ENCODE measurements at places on chromosomes 5 and 9. TPM values are rescaled to one million over a fixed set of nuclear protein-coding genes. Genes with fewer than 3 reads are reported as not detected.

GRCh38 chr9:127815512-127816361, 13.1 kb downstream of the FPGS start:
- no peak for DNase-seq

DNA sequence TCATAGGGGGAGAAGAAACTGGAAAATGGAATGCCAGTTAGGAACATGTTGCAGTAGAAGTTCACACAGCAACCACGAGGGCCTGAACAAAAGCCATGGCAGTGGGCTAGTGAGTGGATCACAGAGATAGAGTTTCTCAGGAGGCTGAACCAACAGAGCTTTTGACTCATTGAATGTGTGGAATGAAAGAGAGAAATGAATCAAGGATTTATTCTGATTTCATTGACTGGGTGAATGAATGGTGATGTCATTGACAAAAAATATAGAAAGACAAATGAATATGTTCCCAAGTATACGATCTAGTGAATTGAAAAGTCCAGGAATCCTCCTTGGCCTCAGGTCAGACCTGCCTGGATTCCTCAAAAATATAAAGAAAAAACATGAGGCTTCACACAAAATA, 99.2 kb downstream of the ZNF462 start:
- DNase-seq: no peak

DNA sequence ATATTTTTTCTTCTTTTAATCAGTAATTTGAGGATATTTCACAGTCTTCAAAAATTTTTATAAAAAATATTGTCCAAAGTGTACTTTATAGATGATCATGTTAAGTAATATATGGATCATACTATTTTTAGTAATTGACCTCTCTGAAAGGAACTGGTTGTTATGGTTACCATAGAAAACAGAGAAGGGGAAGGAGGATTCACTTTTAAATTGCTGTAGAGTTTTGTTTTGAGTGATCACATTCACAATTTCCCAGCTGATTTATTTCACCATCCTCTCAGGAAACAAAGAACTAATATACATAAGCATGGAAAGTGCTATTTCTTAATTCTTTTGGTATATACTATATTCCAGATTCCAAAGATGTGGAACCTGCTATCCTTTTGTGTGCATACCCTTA, 56.5 kb upstream of the NREP start:
- no peak for DNase-seq

The RNF130 gene
- total RNA-seq: 27.0 TPM

GRCh38 chr9:113886026-113886369, 9.9 kb downstream of the ZNF618 start:
- no peak for DNase-seq

- no peak for DNase-seq
Observed at GRCh38 chr5:176787676-176788075, 22.7 kb upstream of the UNC5A start.

- no peak for DNase-seq
Observed at GRCh38 chr5:57833489-57833888, 350.9 kb upstream of the ACTBL2 start.

- no peak for DNase-seq
Observed at GRCh38 chr9:26157411-26157810, 479.2 kb upstream of the TUSC1 start.

The GCNT4 gene
- 21.8 TPM for total RNA-seq

The PPP2R2B gene
- under 0.01 TPM for total RNA-seq

DNA sequence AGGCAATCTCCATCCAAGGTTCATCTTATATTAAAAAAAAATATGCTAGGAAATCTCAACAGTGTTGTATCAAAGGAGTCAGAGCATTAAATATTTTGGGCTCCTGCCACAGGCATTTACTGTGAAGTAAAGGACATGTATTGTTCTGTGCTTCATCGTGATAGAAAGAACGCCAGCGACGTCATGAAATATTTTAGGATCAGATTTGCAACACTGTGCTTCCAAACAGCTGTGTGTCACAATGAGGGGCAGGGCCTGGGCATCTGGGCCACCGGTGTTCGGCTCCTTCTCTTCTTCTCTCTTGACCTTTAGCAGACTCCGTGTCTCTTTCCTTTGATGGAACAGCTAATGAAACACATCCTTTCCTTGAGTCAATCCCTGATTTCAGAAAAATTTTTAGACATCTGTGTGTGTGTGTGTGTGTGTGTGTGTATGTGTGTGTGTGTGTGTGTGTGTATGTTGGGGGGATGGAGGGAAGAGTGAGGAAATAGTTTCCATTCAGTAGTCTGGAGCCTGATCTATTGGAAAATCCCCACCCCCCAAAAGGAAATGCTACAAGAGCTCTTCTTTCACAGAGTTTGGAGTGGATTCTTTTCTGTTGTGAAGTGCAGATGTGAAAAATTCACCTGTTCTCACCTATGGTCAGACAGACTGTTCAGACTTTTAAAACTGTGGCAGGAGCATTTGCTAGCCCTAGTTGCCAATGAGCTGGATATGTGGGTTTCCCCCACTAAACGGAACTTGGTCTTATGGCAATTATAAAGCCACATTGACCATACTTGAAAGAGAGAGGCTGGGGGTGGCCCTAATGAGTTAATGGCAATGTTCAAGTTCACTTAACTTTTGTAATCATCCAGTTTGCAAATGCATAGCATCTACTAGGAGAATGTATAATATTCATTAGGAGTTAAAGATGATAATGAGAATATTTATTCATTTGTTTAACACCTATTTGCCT, 18.1 kb upstream of the TNC start:
- peak; percentile 73 for DNase-seq

- DNase-seq: no peak
Observed at GRCh38 chr9:80664327-80665210, 1024.8 kb downstream of the TLE1 start.

The ANP32B gene
- total RNA-seq: 28.3 TPM

GRCh38 chr5:146428658-146429057, 18.5 kb upstream of the TCERG1 start:
- DNase-seq: no peak

DNA sequence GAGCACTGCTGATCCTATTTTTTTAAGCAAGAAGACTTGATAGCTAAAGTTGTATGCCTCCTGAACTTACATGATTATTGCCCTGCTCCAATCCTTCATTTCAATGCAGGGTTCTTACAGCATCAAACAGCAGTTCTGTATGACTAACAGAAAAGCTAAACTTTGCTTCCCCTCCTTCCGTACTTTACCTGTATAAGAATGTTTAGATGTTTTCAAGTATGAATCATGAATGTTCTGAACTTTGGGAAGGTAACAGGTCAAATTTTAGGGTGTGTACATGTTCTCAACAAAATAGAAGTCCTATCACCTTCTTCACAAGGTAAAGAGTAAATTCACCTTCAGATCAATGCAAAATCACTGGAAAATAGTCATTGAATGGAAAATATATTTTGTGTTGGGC, 972.6 kb upstream of the SEMA6A start:
- no peak for DNase-seq

The CCDC192 gene
- not detected for total RNA-seq

DNA sequence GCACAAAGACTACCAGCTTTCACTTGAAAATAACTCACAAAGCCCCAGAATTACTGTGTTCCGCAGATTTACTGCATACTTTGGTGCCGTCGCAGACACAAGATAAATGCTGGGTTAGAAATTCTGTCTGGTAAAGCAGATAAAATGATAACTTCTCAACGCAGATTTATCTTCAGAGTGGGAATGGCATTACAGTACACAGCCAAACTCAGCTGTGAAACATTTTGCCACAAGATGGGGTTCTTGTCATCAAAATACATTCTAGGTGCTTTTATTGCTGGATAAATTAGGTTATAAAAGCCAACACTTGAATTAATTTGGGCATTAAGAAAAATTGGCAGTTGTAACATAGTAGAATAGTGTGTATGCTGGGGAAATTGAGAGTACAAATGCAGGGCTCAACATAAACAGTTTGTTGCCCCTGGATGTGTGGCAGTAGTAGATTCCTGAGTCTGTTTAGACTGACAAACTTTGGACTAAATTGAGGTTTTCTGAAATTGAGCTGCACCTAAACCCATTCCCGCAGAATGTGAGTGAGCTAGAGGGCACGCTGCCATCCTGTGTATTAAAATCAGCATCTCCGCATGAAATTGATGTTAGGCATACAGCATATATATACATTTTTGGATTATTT, 61.1 kb downstream of the LMNB1 start:
- DNase-seq: peak; percentile 42

DNA sequence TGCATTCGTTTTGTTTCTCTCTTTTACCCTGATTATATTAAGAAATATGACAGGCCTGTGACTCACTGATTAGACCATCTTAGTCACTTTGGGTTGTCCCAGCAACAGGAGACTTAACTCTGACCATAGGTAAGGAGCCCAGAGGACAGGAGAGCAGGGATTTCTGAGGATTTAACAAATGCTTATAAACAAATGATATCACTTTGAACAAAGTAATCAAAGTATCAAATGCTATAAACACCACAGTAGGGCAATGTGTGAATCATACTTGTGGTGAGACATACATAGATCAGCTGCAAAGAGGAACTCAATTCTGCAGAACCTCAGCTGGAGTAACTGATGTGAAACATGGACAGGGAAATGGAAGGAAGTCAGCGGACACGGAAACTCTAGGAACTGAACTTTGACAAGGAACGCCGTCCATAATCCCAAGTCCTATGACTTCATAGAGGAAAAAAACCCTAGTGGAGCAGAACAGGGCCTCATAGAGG, 190.6 kb upstream of the MSX2 start:
- DNase-seq: peak; percentile 25

DNA sequence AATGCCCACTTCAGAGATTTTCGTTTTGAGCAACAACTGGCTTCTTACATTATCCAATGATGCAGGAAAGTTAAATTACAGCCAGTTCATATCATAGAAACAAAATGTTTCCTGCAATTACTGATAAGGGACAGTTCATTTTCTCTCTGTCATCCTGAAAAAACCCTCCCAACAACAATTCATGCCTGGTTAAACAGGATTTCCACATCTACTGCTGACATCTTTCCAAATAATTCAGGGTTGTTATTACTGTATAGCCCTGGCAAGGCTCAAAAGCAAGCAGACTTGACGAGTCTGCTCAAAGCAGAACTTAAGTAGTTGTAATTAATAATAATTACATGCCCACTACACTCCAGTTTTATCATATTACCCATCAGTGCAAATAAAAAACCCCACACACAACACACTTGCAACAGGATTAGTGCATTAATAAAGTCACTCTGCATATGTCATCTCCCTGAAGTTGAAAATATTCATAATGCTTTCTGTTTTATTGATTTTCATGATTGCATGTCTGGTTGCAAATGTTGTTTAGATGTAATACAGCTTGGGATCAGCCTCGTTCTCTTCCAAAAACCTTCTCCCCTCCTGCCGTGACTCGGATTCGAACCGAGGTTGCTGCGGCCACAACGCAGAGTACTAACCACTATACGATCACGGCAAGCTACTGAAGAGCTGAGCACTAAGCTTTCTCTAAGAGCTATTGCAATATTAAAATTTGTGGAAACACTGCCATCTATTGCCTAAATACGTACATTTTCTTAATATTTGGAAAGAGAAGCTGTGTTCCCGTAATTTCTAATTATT, 119.6 kb upstream of the NFIB start:
- no peak for DNase-seq

DNA sequence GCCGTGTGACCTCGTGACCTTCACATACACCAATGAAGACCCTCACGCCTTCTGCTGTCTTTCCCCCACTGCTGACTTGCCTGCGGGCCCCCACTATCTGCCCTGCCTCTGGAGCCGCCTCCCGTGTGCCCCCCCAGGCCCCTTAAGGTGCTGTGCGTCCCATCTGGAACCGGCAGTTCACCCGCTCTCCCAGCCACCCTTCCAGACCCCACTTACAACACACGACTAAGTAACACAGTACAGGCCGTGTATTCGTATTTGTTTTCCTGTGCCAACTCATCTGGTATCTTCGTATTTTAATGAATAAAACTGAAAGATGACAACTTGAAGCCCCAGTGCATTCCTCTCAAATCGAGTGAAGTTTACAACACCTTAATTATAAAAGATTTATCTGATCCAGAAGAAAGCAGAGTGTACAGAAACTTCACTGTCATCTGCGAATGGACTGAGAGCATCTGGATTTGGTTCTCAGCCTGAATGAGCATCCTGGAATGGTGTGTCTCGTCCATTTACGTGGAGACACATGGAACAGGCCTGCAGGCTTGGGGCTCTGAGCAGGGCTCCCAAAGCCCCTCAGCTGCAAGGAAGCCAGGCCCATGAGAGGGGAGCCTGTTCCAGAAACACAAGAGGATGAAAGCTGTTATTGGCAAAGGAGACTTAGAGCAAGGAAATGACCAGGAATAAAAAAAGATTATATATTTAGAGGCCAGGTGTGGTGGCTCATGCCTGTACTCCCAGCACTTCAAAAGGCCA, 21.9 kb upstream of the TERT start:
- no peak for DNase-seq

GRCh38 chr9:21392270-21392669, 7.1 kb upstream of the IFNA2 start:
- no peak for DNase-seq

- DNase-seq: no peak
Observed at GRCh38 chr9:32011049-32011448, 373.4 kb upstream of the ACO1 start.

- no peak for DNase-seq
Observed at GRCh38 chr5:89236900-89237299, 353.9 kb upstream of the MEF2C start.

DNA sequence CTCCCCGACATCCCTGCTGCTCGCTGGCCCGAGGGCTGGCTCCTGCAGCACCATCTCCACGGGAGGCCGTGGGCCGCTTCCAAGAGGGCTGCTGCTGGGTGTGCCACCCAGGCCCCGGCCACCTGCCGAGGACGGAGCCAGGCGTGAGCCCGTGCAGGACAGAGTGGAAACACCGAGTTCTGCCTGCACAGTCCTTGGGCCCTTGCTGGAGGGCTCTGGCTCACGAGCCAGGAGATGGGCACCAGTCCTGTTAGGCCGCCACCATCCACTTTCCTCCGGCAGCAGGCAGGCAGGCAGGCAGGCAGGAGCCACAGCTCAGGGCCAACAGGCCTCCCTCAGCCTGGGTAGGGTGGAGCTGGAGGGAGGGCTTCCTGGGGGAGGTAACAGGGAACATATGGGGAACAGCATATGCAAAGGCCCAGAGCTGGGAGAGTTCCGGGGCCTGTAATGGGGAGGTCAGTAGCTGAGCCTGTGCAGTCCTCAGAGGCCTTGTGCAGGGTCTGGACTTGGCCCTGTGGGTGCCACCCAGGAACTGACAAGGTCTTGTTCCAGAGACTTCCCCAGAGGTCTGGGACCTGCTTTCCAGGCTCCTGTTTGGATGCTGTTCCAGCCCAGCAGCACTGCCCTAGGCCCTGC, 31.9 kb downstream of the RXRA start:
- DNase-seq: no peak

The SHISAL2B gene
- not detected for total RNA-seq

GRCh38 chr9:20623021-20623747, 885 bp upstream of the MLLT3 start:
- peak; percentile 51 for DNase-seq

- no peak for DNase-seq
Observed at GRCh38 chr5:81020478-81021167, 60.5 kb downstream of the RASGRF2 start.

- DNase-seq: no peak
Observed at GRCh38 chr5:109830955-109831502, 141.3 kb downstream of the MAN2A1 start.

- no peak for DNase-seq
Observed at GRCh38 chr5:35665096-35665495, 47.4 kb downstream of the SPEF2 start.
